GM12892 (cell line): ENCODE measurements at places on chromosomes 11 and 22.

GRCh38 chr11:114399490-114400215 lies 658 bp downstream of the C11orf71 start:
- DNase-seq = no peak

- DNase-seq = no peak
Observed at GRCh38 chr11:124640666-124641065, 18.0 kb downstream of the TBRG1 start.

GRCh38 chr11:131404010-131404409 lies 33.6 kb downstream of the NTM start:
- no peak for DNase-seq

DNA sequence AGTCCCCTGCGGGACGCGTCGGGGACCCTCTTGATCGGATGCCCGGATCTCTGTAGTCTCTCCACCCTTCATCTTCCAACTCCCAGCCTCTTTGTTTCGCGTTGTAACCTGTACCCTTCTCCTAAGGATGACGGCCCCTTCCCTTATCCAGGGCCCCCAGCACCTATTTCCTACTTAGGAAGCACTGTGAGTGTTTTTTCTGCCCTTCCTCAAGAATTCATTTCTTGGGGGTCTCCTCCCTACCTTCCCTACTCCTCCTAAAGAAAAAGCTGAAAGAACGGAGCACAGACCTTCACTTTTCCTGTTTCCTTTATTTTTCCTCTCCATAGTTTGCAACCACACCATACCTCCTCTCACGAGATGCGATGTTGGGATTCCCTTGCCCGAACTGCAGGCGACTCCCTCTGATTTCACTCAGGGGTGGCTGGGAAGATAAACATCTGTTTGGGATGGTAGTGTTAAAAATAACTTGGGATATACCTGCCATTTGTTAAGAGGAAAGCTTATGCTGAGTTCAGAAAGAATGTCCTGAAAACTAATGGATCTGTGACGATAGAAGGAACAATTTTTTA lies 593 bp downstream of the FAM118B start:
- no peak for DNase-seq

- DNase-seq = no peak
Observed at GRCh38 chr11:102488208-102488607, 35.6 kb upstream of the TMEM123 start.

DNA sequence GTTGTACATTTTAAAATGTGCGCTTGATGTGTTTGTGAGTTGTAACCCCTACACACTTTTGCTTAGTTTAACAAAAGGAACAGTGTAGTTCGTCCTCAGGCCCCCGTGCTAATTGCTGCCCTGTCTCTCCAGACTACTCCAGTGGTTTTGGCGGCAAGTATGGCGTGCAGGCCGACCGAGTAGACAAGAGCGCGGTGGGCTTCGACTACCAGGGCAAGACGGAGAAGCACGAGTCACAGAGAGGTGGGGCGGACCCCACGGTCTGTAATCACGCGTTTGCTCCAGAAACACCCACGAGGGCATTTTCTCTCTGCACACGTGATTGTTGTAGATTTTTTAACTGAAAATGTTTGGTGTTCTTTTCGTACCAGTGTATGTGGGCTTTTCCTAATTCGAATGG lies 18.6 kb downstream of the CTTN start:
- no peak for DNase-seq

DNA sequence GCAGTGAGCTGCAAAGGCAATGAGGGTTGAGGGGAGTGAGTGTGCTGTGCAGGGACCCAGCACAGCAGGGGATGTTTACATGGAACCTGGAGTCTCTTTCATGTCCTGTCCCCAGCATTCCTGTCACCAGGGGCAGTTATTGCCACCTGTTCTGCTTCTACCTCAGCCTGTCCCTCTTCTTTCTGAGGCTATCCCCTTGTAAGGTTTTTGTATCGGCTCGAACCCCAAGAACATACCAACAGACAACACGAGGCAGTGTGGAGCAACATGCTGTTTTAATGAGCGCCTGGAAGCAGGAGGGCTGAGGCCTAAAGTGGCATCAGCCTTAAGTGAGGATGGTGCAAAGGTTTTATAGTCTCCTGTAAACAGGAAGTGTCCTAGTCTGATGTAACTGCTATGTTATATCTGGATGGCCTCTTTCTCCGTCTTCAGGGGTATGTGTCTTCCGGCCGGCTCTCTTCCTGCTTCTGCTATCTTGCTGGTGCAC lies 3.9 kb downstream of the SCGB2A2 start:
- DNase-seq = no peak

GRCh38 chr22:24833881-24834495 lies 28.0 kb downstream of the SGSM1 start:
- no peak for DNase-seq

GRCh38 chr22:26320447-26320846 lies 108.6 kb upstream of the ASPHD2 start:
- no peak for DNase-seq

- DNase-seq = no peak
Observed at GRCh38 chr11:104148074-104148473, 15.9 kb downstream of the PDGFD start.

DNA sequence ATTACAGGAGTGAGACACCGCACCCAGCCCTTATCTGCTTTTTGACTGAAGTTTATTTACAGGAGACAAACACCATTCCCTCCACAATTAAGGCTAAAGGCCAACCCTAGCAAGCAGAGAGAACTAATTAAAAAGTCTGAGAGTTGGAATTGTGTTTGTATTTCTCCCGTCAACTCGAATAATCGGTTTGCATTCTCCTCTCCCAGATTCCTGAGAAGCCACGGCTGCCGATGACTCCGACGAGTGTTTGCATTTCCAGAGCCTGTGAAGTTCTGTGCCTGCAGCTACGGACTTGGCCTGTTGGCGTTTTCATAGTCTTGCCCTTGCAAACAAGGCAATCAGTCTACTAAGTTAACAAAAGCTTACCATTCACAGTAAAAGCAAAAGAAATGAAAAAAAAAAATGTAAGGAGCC lies 73.2 kb upstream of the NUP50 start:
- no peak for DNase-seq

GRCh38 chr22:40241200-40241763 lies 63.6 kb downstream of the TNRC6B start:
- DNase-seq = no peak
